Activated naive CD4-positive, alpha-beta T cell (primary cell): ENCODE measurements at places on chromosomes 3 and 15.

GRCh38 chr3:12969486-12969885, 103.7 kb downstream of the IQSEC1 start:
- no peak for DNase-seq

GRCh38 chr3:24471486-24471885, 23.2 kb downstream of the THRB start:
- no peak for DNase-seq

DNA sequence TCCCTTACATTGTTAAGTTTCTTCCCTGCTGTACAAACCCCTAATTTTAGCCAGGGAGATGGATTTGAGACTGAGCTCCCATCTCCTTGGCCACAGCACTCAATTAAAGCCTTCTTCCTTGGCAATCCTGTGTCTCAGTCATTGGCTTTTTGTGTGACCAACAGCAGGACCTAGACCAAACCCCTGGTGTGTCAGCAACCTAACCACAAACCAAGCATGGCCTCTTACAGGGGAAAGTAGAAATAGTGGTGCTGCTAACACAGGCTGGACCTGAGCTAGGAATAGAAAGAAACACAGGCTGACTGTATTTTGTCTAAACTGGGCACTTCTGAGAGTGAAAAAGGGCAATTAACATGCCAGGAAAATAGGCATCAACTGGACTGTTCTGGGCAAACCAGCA, 37.9 kb downstream of the PPCDC start:
- DNase-seq = no peak

- no peak for DNase-seq
Measured at GRCh38 chr3:177894081-177894728, 642.0 kb upstream of the KCNMB2 start.

DNA sequence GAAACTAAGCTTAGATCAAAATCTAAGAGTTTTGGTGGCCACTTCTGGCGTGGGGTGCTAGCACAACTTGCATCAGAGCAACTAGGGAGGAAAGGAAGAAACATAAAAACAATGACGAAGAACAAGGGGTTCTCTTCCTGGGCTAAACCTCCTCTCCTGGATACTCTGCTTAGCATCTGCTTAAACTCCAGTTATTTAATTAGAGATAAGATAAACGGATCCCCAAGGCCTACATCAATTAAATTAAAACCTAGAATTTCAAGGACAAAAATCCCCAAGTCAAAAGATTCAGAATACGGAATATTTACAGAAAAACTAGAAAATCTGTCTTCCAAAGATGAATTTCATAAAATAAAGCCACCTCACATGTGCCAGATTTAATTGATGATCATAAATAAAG, 281.9 kb downstream of the SHOX2 start:
- DNase-seq = no peak

DNA sequence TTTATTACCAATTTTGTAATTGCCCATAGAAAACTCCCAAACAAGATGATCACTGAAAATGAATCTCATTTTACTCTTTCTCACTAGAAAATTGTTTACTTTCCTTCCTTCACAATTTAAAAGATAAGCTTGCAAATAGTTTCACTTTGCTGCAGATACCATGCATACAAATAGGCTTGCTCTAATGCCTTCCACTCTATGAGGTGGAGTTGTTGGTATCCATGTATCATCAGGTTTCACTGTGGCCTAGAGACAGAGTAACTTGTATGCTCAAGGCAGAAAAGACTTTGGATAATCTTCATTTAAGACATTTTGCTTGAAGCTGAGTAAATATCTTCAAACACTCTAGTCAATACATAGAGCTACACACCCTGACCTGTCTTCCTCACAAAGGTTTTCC, 60.8 kb downstream of the RYK start:
- DNase-seq = no peak

DNA sequence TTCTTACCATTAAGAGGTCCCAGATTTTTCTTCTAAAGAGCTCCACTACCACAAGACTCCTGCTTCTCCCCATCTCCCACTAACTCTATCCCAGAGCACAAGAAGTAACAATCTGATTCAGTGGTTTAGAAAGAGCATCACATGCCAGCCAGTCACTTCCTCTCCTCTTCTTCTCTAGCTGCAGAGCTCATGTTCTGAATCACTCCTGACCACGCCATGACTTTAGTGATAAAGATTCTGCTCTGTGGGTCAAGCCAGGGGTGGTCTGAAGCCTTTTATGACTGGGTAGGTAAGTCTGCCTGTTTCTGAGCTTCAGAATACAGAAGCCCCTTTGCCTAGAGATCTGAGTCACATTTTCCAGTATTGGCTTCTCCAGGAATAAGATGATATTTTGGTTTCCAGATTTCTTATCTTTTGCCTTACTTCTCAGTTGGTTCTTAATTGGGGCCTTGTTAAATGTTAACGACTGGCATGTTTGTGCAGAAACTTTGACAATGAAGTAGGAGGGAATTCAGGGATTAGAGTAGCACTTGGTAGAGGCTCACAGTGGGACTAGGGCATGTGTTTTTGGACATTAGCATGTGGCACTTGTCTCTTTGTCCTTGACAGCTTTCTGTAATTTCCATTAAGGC, 27.6 kb upstream of the ADAMTSL3 start:
- DNase-seq = no peak

DNA sequence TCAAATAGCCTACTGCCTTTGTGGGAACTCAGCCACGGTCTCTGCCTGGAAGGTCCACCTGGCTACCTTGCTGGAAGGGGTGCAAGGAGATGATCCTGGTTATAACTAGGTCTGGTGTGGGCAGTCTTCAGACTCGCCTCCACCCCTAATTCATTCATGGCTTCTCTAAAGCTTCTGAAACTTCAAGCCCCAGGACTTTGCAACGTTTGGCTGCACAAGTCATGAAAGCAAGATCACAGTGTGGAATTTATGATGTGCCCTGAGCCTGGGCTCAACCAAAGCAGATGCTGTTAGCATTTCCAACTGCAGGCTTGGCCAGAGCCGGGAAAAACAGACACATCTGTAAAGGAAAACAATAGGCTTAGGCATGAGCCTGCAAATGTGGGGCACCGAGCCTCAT, 200.4 kb upstream of the WNT5A start:
- no peak for DNase-seq

- DNase-seq = no peak
Measured at GRCh38 chr3:78798266-78798832, 969.4 kb downstream of the ROBO1 start.

GRCh38 chr3:180979961-180980360, 9.6 kb downstream of the DNAJC19 start:
- DNase-seq = no peak

DNA sequence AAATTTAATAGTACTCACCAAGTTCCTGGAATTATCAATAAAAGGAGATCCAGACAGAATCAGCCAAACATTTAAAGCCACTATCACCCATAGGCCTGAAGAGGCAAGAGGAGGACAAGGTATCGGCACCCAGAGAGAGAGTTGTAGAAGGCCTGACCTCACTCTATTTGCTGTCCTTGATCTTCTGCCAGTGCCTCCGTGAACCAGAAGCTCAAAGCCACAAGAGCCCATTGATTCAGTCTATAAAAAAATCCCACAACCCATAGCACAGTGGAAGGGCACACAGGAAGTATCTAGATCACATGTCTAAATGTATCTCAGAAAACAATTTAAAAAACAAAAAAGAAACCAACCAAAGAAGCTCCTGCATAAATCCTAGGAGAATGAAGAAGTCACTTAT, 68.6 kb upstream of the FAM174B start:
- no peak for DNase-seq

GRCh38 chr15:61057376-61057775, 171.7 kb downstream of the RORA start:
- no peak for DNase-seq

GRCh38 chr3:112598731-112599130, 36.9 kb downstream of the SLC35A5 start:
- no peak for DNase-seq

DNA sequence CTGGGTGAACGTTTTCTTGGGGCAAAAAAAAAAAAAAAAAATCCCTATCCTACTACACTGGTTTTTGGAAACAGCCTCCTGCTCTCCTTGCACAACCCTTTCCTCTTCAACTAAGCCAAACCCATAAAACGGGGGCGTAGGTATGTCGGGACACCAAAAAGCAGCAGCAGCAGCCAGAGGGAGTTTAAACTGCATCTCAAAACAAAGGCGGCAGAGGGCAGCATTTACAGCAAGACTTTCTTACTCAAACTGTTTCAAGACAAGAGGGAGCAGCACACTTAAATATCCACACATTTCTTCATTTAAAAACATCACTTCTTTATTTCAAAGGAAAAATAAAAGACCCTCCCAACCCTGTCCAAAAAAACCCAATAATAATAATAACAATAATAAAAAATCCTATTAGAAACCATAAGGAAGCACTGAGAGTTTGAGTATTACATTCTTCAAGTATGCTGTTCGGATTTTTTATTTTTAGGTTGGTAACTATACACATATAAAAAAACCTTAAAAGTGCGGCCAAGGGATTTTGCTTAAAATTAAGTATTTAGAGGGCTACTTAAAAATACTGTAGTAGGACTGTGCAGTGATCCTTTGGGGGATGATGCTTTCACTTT, 43.9 kb upstream of the PLXND1 start:
- no peak for DNase-seq

GRCh38 chr3:196335503-196335948, 2.7 kb downstream of the TM4SF19 start:
- no peak for DNase-seq

GRCh38 chr3:195269375-195270078, 1.4 kb downstream of the XXYLT1 start:
- no peak for DNase-seq

GRCh38 chr3:135169651-135170050, 374.6 kb downstream of the EPHB1 start:
- no peak for DNase-seq

- no peak for DNase-seq
Measured at GRCh38 chr3:194836661-194837060, 151.0 kb downstream of the FAM43A start.

DNA sequence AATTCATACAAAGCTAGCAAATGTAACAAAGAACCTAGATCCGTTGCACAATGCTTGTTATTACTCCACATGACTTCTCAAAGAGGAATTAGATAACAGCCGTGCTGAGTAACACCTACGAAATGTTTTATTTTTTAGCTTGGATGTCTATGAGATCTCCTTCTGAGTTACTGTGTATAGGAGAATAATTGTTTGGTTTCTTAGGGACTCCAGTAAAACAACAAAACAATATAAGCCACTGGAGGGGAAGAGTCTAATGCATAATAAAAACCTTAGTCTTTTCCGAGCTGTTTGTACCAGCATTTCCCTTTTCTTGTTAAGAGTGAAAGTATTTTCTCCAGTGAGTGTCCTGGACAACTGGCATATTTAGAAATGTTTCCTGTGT, 15.6 kb downstream of the SNAP23 start:
- no peak for DNase-seq

DNA sequence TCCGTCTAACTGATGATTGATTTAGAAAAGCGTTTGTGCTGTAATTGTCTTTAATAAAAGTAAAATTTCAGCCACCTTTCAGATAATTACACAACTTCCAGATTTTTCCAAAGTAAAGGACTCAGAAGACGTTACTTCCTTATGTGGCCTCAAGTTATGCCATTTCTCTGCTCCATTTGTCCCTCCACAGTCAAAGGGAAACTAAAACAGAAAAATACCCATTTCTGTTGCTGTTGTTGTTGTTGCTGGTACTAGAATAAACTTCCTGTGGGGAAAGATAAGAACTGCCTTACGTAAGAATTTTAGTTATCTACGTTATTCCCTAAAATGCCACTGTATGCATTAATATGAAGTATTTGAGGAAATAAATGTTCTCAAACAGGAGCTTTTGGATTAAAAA, 153.9 kb downstream of the P3H2 start:
- DNase-seq = no peak

DNA sequence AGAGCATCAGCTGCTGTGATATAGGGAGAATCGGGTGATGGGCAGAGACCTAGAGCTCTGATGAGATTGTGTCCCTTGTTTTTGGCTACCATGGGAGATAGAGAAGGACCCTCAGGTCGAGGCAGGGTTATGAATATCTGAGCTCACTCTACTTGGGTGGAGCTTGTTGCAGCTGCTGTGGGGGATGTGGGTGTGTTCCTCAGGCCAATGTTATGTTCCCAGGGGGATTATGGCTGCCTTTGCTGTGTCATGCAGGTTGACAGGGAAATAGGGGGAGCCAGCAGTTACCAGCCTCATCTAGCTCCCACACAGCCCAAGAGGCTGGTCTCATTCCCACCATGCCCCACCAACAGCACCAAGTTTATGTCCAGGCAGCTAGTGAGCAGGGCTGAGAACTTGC, 131.5 kb downstream of the TRIM42 start:
- no peak for DNase-seq

GRCh38 chr3:12415014-12415680, 69.1 kb upstream of the TSEN2 start:
- DNase-seq = no peak

GRCh38 chr15:40436116-40436891, 4.4 kb upstream of the BAHD1 start:
- DNase-seq = no peak

DNA sequence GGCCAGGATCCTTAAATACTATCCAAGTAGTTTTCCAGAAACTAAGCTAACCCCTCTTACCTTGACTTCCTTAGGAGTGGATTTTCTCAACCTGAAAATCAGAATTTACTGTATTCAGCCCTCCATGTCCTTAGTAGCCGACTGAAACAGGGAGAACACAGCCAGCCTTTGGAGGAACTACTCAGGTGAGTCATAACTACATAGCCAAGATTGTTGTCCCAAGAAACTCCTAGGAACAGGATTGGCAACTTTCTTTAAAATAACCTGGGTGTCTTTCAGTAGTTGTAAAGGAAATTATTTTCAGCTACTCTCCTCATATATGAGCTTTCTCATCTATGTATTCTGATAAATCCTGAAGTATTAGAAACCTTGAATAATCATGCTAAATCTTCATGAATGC, 22.3 kb downstream of the FANCD2OS start:
- no peak for DNase-seq

GRCh38 chr15:57382969-57383368, 6.7 kb downstream of the CGNL1 start:
- no peak for DNase-seq

DNA sequence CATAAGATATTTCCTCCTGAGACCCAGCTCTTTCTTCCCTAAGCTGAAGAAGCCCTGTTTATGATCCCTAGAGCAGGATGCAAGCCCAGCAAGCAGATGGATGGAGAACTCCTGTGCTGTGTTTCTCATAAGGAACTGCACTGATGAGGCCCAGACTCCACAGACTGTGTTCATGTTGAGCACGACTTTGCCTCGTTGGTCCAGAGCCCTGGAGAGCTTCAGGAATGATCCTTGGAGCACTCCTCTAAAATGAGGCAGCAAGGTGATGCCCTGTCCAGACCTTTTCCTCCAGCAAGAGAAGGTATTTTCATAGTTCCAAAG, 83.8 kb downstream of the MYLK start:
- DNase-seq = no peak

DNA sequence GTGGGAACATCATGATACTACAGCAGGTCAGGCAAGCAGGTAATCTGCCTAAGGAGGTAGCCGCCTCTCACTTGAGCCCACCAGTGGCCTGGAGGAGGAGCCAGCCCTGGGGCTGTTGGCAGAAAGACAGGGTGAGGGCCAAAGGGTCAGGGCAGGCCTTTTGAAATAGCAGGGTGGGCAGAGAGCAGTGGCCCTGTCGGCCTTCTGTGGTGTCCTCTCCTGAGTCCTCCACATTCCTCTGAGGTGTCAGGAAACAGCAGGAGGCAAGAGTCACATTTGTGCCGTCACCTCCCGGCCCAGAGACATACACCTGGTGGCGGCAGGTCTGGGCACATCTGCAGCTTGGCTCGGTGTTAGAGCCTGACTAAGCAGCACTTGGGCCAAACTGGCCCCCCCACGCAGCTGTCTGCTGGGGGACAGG, 3.9 kb upstream of the BNC1 start:
- no peak for DNase-seq

- no peak for DNase-seq
Measured at GRCh38 chr15:35867356-35867755, 321.4 kb upstream of the DPH6 start.

GRCh38 chr15:38545179-38545578, 19.4 kb downstream of the RASGRP1 start:
- no peak for DNase-seq
